Iris pigment epithelial cell (primary cell): ENCODE measurements at places on chromosomes 6 and 20.
A peak's percentile ranks its signal among the peaks of the same experiment; 100 is the strongest.

DNA sequence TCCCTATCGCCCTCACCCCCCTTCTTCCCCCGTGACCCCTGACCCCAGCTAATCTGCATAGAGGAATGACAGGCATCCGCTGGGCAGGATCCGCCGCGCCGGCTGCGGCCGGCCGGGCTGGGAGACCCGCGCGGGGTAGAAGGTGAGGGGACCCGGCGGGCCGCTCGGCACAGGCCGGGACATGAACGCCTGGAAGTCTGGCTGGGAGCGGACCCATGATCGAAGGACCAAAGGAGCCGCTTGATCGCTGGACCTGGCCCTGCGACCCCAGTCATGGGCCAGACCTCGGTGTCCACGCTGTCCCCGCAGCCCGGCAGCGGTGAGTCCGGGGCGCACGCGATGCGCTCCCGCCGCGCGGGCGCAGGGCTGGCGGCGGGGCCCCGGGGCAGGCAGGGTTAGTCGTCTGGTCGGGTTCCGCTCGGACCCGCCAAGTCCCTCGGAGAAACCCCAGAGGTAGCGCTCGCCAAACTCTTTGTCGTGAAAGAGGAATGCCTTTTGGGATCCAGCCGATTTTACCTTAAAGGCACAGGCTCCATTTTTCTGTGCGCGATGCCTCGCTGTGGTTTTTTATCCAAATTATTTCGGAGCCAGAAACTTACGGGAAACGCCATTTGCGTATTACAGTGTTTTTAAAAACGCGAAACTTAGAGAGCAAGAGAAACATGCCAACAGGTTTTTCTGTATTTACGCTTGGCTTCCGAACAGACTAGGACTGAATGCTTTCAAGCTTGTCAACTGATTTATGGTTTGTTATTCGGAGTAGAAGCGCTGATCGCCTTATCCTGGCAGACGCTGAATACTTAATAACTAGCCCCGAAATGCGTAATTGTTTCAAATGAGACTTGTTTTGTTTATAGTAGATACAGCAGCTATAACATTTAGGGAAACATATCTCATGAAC lies at the start of gene PHACTR2:
PHACTR2 (plus strand) TSS at position 75 of the 901 bp plus-strand sequence; CDS start at position 274, 199 bp downstream.
- DNase-seq, result peak; percentile 78

- peak; percentile 60 for DNase-seq
Measured at GRCh38 chr20:6142348-6142993, 19.6 kb upstream of the FERMT1 start.

DNA sequence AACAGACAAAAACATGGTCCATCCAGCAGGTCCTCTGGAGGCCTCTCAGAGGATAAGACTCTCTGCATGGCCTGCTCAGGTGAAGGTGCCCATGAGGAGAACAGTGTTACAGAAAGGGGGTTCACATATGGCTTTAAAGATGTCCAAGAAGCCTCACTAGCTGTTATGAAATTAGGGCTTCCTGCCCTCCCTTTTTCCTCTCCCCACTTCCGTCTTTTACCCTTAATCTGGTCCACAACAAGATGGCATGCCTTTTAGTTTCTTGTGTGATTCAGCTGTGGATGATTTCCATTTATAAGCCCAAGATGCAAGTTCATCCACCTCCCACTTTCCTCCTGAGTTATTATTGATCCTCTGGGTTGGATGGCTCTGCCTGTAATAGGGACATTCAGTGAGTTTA lies 14.0 kb downstream of the GCNT2 start:
- DNase-seq, result no peak

DNA sequence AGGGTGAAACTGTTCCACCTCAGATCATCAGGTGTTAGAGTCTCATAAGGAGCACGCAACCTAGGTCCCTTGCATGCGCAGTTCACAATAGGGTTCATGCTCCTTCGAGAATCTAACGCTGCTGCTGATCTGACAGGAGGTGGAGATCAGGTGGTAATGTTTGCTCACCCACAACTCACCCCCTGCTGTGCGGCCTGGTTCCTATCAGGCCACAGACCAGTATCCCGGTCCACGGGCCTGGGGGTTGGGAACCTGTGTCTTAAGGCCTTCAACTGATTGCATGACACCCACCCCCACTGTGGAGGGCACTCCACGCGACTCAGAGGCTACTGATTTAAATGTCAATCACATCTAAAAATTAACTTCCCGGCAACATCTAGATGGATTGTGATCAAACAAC lies 411.2 kb upstream of the SULF2 start:
- DNase-seq, result no peak

- DNase-seq, result peak; percentile 82
Measured at GRCh38 chr6:146700078-146700686, 101.4 kb downstream of the ADGB start.

- peak; percentile 47 for DNase-seq
Measured at GRCh38 chr6:160455541-160456213, 107.5 kb downstream of the SLC22A3 start.

GRCh38 chr6:70537266-70537665 lies 29.5 kb upstream of the SDHAF4 start:
- DNase-seq, result no peak

- DNase-seq, result peak; percentile 5
Measured at GRCh38 chr6:36442103-36442670, 467 bp downstream of the PXT1 start.

- DNase-seq, result peak; percentile 65
Measured at GRCh38 chr6:158819213-158819976, at the start of gene EZR. Gene EZR (minus strand): TSS chr6:158819368. CDS start chr6:158818093, 1,275 bp downstream.

DNA sequence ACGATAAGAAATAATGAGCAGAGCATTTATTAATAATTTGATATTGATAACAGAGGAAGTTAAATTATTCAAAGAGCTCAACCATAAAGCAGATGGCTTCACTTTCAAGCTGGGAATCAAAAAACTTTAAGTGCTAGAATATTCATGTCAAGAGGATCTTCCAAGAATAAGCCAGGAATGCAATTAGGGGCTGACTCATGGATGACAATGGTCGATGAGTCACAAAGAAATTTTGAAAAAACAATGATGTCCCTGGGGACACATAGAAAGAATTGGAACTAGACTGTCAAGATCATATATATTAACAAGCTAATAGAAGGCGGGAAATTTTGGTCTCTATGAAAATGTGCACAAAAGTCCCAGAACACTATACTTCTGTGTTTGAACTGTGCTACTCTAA lies 304.1 kb downstream of the LAMA2 start:
- peak; percentile 60 for DNase-seq

GRCh38 chr6:75275067-75275466 lies 9.5 kb downstream of the TMEM30A start:
- DNase-seq, result peak; percentile 94

GRCh38 chr6:157235600-157236039 lies 87.7 kb downstream of the TMEM242 start:
- peak; percentile 66 for DNase-seq

DNA sequence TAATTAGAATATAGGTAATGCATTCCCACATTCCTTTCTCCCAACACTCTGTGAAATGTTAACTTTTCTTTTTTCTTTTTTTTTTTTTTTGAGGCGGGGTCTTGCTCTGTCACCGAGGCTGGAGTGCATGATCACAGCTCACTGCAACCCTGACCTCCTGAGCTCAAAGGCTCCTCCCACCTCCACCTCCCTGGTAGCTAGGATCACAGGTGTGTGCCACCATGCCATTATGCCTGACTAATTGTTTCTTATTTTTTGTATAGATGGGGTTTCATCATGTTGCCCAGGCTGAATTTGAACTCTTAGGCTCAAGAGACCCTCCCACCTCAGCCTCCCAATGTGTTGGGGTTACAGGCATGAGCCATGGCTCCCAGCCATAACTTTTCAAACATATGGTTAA lies 135.7 kb upstream of the SHLD1 start:
- DNase-seq, result no peak

- no peak for DNase-seq
Measured at GRCh38 chr6:31621991-31622390, 1.5 kb downstream of the PRRC2A start.

DNA sequence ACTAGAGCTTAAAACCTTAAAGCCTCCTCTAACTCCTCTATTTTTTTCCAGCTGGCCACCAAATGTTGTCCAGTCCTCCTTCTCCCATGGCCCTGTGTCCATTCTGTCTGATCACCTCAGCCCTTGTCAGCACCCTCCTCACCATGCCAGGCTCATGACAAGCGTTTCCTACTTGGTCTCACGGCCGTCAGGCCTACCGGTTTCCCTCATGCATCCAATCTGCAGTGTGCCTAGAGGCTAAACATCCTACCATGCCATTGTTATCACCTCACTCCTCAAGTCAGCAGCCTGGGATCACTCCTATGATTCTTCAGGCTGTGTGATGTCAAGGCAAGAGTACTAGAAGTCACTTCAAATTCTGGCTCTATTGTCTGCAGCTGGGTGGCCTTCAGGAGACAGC lies 9.6 kb upstream of the TJAP1 start:
- no peak for DNase-seq

- no peak for DNase-seq
Measured at GRCh38 chr6:18424201-18424600, 37.1 kb downstream of the RNF144B start.

DNA sequence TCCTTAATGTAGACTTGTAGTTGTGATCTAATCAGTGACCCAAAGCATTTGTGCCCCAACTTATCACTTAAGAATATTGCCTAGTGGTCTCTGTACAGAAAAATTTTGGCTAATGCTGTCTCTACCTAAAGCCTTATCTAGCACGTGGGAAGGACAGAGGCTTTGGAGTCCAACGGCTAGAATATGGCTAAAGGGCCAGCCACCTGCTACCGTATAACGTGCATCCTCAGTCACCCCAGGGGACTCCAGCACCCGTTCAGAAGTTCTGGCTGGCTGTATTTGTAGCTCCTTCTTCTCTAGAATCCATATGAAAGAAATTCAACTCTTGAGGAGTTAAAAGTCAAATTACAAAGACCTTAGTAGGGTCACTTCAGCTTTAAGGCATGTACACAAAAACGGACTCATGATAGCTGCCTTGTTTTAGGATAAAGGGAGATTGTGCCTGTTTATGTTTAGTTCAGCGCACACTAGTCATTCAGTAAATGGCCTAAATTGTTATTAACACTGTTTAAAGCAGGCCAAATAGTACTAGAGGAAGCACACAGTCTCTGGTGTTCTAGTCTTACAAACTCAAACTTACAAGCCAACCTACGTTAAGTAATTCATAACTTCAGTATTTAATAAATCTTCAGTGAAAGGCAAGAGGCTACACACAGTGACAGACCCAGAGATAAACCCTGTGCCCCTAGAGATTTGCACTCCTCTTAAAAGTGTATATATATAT lies 407.5 kb upstream of the PLCB4 start:
- DNase-seq, result no peak

DNA sequence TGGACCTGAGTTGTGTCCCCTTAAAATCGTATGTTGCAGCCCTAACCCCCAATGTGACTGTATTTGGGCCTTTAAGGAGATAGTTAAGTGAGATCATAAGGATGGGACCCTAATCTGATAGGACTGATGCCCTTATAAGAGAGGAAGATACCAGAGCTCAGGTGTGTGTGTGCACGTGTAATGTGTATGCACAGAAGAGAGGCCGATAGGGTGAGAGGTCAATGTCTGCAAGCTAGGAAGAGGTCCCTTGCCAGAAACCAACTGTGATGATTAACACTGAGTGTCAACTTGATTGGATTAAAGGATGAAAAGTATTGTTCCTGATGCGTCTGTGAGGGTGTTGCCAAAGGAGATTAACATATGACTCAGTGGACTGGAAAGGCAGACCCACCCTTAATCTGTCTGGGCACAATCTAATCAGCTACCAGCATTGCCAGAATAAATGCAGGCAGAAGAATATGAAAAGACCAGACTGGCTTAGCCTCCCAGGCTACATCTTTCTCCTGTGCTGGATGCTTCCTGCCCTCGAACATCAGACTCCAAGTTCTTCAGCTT lies 299.8 kb downstream of the LRFN2 start:
- no peak for DNase-seq

DNA sequence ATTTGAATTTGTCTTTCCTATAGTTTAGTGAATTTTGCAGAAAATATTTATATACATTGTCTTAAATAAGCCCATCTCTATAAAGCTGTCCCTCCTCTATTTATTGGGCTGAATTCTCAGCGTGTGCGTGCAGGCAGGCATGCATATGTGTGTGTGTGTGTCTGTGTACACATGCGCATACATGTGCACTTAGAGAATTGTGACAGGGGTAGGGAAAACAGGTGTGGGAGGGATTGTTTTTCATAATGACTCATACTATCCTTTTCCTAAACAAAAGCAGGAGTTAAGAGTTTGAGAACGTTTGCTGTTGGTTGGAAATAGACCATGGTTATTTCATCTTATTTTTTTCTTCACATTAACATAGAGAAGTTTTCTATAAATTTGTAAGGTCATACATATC lies 43.4 kb upstream of the FABP7 start:
- no peak for DNase-seq

DNA sequence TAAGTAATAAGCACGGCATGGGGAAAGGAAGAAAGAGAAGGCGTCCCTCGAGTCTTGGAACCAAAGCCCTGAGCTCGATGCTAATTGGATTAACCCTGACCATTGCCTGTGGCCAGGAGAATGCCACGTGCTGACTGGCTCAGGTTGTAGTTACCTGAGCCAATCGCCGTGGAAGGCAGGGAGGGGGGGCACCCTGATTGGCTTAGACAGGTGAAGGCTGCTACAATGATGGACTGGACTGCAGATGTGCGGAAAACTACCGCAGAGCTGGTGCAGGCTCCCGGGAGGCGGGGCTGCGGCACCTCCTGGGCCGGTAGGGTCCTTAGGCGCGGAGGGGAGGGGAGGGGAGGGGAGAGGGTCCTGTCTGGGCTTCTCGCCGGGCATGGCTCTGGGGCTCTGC lies 121.3 kb downstream of the TFAP2C start:
- peak; percentile 12 for DNase-seq

DNA sequence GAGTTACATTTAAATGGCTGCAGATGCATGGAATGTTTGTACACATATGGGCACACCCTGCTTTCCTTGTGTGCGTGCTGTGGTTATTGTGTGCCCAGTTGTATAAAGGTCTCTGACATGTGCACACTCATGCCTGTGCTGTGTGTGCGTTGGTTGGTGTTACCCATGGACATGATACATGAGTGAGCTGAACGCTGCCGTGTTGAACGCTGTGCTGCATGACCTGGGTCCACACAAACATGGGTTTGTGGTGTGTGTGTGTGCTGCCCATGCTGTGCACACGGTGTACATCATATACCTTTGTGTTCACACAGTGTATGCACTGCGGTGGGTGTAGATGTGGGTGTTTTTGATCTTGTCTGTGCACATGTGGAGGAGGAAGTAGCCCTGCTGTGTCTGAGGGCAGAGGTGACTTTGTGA lies 54.4 kb downstream of the TOX2 start:
- DNase-seq, result no peak
